ENCODE measurements at places on chromosomes 16 and 17.
A peak's percentile ranks its signal among the peaks of the same experiment; 100 is the strongest.

- DNase-seq: no peak
Observed at GRCh38 chr16:89770367-89770766, 46.1 kb downstream of the FANCA start.

GRCh38 chr16:23293016-23293415 lies 9.1 kb upstream of the SCNN1B start:
- no peak for DNase-seq

- no peak for DNase-seq
Observed at GRCh38 chr16:67053767-67054334, 24.9 kb downstream of the CBFB start.

GRCh38 chr17:79949656-79950209 lies 85.9 kb downstream of the TBC1D16 start:
- peak; percentile 65 for DNase-seq

DNA sequence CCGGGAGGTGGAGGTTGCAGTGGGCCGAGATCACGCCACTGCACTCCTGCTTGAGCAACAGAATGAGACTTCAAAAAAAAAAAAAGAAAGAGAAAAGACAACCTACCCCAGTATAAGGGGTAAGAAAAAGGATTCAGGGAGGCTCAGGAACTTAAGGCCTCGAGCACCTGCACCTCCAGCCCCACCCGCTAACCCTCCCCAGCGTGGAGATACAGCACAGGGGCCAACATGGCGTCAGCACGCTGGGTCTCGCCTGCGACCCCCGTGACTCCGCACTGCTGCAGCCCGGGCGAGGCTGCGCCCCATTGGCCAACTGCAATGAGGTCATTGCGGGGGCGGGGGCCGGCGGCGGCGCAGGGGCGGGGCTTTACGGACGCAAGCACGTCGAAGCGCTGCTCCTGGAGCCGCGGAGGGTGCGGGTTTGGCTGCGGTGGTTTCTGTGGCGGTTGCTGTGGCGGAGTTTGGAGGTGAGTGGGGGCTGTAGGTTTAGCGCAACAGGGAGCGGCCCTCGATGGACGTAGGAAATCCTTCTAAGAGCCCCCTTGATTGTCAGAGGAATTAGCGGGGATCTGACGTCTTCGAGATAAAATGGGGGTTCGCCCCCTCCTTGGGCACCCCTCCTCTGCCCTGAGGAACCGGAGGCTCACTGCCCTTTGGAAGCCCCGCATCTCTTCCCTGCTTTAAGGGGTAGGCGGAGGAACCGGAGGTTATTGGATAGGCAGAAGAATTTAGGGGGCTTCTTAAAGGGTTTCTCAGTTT lies at the start of gene ATP6V0A1:
TSS of gene ATP6V0A1 (plus strand) at position 382 of the 759 bp plus-strand sequence. CDS start 2,017 bp downstream, outside the sequence.
- DNase-seq: peak; percentile 76

- DNase-seq: no peak
Observed at GRCh38 chr16:48629531-48629930, 19.6 kb upstream of the N4BP1 start.

DNA sequence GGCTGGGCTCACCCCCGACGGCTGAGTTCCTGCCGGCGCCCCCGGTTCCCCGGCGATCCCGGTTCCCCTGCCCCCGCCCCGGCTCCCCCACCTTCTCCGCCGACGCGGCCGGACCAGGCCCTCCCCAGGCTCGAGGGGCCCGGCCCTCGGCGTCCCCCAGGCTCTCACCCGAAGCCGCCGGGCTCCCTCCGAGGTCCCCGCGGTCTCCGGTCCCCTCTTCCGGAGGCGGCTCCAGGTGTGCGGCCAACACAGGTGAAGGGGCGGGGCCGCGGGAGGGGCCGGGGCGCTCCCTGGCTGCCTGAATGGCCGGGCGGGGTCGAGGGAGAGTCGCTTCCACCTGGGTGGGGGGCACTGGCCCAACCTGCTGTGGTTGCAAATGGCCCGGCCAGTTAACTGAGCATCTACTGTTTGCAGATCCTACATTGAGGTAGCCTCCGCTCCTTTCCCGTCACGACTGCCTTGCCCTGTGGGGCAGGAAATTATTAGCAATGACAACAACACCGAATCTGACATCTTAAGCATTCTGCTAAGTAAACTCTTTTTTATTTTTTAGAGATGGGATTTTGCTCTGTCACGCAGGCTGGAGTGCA lies at the start of gene BICDL2:
TSS of gene BICDL2 (minus strand) at position 219 of the 590 bp plus-strand sequence. CDS start 1,448 bp downstream, outside the sequence.
- DNase-seq: no peak

DNA sequence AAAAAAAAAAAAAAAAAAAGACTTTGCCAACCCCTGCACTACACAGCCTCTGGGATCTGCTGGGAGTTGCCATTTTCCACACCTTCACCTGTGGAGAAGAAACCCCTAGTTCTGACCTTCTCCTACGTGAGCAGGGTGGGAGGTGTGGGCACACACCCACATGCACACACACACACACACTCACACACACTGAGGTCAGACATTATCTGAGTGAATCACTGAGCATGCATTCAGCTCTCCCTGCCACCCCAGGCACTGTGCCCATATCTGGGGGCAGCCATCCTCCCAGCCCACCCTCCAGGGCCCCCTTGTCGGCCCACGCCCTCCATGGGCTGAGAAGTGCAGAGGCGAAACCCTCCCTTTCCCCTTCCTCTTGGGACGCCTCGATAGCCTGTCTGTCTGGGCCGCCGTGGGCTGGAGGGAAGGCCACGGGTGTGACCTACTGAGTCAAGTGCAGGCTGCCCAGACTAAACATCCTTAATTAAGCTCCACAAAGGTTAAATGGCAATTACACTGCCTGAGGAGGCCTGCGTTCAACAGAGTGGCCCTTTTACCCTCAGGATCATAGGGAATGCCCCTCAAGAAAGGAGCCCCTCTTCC lies 143.8 kb downstream of the C16orf95 start:
- DNase-seq: no peak

DNA sequence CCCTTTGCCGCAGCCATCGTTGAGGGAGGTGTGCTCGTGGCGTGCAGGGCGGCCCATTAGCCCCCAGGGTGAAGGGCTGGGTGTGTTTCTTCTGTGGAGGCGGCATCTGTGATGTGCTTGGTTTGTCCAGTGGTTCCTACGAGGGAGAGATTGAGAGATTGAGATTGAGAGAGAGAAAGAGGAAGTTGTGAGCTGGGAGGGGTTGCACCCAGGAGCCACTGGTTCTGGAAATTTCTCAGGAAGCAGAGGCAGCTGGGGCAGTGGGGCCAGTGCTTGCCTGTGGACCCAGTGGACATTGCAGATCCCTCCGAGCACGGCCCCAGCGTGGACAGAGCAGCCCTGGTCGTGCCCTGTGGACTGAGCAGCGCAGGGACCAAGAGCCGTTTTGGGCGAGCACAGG lies 72.0 kb upstream of the ZNF750 start:
- DNase-seq: no peak

GRCh38 chr16:20774703-20775362 lies 11.0 kb downstream of the ACSM3 start:
- peak; percentile 44 for DNase-seq

- DNase-seq: no peak
Observed at GRCh38 chr17:10309003-10309974, 63.5 kb downstream of the MYH13 start.

DNA sequence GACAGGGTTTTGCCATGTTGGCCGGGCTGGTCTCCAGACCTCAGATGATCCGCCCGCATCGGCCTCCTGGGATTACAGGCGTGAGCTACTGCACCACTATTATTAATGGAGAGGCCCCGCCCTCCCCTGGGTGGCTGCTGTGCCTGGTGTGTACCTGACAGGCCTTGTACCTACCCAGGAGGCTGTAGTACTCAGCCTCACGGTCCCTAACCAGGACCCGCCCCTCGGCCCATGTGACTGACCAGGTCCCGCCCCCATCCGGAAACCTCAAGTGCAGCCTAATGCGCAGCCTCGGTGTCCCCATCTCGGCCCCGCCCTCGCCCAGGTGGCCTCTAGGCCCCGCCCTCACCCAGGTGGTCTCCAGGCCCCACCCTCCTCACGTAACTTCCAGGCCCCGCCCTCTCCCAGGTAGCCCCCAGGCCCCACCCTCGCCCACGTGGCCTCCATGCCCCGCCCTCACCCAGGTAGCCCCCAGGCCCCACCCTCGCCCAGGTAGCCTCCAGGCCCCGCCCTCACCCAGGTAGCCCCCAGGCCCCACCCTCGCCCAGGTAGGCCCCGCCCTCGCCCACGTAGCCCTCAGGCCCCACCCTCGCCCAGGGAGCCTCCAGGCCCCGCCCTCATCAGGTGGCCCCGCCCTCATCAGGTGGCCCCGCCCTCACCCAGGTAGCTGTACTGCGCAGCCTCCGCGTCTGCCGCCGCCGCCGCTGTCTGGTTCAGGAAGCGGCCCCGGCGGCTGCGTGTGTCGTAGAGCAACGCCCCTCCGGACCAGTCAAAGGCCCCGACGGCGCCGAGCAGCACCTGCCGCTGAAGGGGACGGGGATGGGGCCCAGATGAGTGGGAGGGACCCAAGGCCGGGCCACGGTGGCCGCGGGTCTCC lies 31.0 kb downstream of the HASPIN start:
- peak; percentile 58 for DNase-seq

DNA sequence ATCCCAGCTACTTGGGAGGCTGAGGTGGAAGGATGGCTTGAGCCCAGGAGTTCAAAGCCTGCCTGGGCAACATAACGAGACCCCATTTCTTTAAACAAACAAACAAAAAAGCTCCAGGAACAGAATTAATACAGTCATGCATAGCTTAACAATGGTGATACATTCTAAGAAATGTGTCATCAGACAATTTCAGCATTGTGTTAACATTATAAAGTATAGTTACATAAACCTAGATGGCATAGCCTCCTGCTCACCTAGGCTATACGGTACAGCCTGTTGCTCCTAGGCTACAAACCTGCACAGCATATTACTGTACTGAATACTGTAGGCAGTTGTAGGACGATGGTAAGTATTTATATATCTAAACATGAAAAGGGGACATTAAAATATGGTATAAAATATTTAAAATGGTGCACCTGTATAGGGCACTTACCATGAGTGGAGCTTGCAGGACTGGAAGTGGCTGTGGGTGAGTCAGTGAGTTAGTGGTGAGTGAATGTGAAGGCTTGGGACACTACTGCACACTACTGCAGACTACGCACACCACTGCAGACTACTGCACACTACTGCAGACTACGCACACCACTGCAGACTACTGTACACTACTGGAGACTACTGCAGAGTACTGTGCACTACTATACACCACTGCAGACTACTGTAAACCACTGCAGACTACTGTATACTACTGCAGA lies 74.6 kb downstream of the TMC6 start:
- no peak for DNase-seq

- no peak for DNase-seq
Observed at GRCh38 chr17:75803883-75804282, 19.3 kb downstream of the UNK start.

- DNase-seq: no peak
Observed at GRCh38 chr16:16790597-16790996, 411.7 kb downstream of the NPIPA7 start.

- DNase-seq: no peak
Observed at GRCh38 chr16:86398622-86399021, 111.7 kb upstream of the FOXF1 start.
